ENCODE measurements at places on chromosomes 2 and 18. TPM values are rescaled to one million over a fixed set of nuclear protein-coding genes. Genes with fewer than 3 reads are reported as not detected.

DNA sequence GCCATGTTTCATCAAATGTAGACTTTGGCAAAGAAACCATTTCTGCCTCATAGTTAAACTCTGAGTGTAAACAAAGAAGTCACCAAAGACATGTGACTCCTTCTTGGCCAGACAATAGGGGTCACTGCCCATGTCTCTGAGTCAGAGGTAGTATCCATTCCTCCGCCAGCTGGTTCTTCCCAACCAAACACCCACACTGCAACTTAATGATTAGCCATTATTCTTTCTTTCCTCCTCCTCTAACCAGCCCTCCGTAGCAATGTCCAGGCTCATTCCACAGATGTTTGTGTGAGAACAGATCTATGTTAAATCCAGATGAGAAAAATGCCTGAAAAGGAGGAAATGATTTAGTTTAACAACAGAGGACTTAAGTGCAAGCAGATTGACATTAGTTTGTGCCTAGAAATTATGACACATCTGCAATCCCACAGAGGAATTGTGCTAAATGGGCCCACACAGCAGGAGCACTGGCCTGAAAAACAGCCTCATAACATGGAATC, 127.9 kb upstream of the SH3BP4 start:
- no peak for DNase-seq

- DNase-seq = no peak
Measured at GRCh38 chr18:64519201-64519600, 370.3 kb upstream of the LINC00305 start.

GRCh38 chr2:194100201-194100600, 1556.8 kb upstream of the SLC39A10 start:
- no peak for DNase-seq

- DNase-seq = no peak
Measured at GRCh38 chr2:229032608-229033234, 238.4 kb downstream of the PID1 start.

DNA sequence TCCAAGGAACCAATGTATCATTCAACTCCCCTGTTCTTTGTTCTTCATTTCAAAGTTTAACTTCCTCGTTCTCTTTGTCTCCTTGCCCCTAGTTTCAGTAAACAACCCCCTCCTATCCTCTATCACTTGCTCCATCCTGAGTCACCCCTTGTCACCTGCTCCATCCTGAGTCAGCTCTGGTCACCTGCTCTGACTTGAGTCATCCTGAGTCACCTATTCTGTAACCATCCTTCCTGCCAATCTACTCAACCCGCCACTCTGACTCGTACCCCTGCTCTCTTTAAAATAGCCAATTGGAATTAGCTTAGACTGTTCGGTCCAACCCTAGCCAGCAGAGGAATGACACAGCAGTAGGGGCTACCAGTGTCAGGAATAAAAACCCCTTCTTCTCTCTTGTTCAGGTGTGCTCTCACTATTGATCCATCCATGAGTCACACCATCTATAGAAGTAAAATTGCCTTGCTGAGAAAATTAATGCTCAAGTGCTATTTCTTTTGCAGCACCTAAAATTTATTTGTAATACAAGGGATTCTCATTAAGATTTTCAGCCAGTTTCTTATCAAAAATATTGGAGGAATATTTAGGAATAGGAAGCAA, 326.8 kb downstream of the AKAIN1 start:
- DNase-seq = no peak

Gene RTP5
- 0.06 TPM for polyA plus RNA-seq
